ENCODE measurements at places on chromosomes 16 and 17. TPM values are rescaled to one million over a fixed set of nuclear protein-coding genes. Genes with fewer than 3 reads are reported as not detected.

GRCh38 chr16:87698676-87699199 is 67.0 kb downstream of the KLHDC4 start:
- no peak for DNase-seq

- DNase-seq = no peak
These were observed 20.7 kb upstream of the BCAR1 start for GRCh38 chr16:75272097-75272551.

GRCh38 chr16:29745853-29746345 is at the start of gene C16orf54:
TSS of gene C16orf54 (minus strand) at chr16:29745990. CDS start at chr16:29744951, 1,039 bp downstream.
- DNase-seq = peak; percentile 67

Gene SNRNP25
- total RNA-seq = 47.1 TPM

- no peak for DNase-seq
These were observed 164.4 kb upstream of the CIBAR2 start for GRCh38 chr16:85276721-85277120.

DNA sequence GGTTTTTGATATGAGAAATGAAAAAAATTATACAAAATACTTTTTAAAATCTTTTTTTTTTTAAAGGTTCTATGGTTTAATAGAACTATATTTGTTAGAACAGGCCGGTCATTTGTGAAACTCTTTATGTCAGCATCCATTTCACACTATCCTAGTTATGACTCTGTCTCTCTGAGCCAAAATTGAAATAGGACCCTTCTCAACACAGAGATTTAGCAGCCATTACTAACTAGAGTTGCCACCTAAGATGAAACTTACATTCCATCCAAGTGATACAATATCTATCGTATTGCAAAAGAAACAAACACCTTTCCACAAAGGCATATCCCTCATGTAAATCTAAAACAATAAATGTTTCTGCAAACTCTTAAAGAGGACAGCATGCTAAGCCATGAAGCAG is 249.8 kb downstream of the CDH11 start:
- DNase-seq = no peak

- DNase-seq = no peak
These were observed 3.3 kb upstream of the HEXIM1 start for GRCh38 chr17:45145035-45145389.

Gene PERCC1
- not detected for total RNA-seq

DNA sequence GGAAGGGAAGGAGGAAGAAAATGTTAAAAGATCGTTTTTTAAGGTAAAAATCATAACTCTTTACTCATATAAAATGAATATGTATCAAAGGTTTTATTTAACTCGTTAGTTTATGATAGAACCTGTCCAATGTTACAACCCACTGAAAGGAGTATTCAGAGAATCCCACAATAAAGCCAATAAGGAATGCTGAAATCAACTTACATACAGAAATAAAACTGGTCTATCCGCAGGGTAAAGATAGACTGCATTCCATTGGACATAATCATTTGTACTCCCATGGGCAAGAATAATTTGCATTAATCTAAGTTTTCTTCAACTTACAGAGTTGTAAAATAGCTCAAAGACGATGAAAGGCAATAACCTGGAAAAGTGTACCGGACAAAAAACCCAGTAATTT is 17.9 kb upstream of the BEAN1 start:
- DNase-seq = no peak

GRCh38 chr16:56102906-56103305 is 88.4 kb upstream of the GNAO1 start:
- no peak for DNase-seq

DNA sequence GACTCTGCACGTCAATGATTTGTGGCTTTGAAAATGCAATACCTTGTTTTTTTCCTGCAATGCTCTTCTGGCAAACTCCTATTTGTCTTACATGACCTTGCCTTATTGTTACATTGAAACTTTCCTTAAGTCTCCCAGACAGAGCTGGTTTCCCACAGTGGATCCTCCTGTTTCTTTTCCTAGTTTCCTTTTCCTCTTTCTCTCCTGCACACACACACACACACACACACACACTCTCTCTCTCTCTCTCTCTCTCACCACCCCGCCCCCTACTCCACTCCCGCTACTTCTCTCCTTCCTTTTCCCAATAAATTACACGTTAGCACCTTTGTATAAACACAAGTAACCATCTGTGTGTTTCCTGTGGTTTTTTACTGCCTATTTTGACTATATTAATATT is 2.3 kb downstream of the ORC6 start:
- no peak for DNase-seq

- DNase-seq = no peak
These were observed 20.7 kb downstream of the PIK3R6 start for GRCh38 chr17:8846768-8847211.

GRCh38 chr17:75366432-75366831 is 39.0 kb downstream of the GRB2 start:
- no peak for DNase-seq

Gene TPSAB1
- 2.6 TPM for total RNA-seq

Gene CHMP6
- total RNA-seq = 12.9 TPM

DNA sequence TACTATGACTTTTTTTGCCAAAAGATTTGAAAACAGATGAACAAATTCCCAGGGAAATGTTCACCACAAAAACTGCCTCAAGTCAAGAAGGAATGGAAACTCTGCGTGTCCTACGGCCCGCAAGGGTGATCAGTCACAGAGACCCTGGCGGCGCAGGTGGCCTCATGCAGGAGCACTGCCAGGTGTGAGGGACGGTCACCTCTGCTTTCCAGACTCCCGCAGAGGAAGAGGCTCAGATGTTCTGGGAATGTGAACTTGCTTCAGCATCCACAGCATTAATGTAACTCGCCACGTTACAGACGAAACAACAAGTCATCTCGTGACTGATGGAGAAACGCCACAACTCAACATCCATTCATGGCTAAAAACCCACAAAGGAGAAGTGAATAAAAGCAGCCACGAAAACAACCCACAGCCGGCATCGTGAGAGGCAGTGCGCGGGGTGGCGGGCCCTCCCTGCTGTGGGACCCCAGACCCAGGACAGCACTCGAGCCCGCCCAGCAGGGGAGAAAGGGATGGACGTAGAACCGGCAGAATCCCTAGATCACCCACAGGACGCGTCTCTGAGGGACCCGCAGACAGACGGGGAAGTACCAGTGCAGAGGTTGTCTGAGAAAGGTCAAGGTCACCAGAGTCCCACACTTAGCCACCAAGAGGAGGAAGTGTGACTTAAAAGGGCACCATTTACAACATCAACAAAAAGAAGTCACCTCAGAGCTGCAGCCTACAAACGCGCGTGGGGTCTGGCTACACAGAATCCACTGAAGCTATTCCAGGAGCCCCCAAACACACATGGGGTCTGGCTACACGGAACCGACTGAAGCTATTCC is 76.9 kb upstream of the GNG13 start:
- DNase-seq = no peak

- DNase-seq = no peak
These were observed 5.0 kb upstream of the MYL4 start for GRCh38 chr17:47203984-47204721.

DNA sequence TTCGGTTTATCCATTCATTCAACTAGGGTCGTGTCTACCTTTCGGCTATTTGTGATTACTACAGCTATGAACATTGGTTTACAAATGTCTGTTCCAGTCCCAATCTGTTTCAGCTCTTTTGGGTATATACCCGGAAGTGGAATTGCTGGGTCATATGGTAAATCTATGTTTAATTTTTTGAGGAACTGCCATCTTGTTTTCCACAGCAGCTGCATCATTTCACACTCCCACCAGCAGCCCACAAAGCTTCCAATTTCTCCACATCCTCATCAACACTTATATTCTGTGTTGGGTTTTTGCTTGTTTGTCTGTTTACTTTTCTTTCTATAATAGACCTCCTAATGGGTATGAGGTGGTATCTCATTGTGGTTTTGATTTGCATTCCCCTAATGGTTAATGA is 48.7 kb upstream of the GINS3 start:
- DNase-seq = no peak

- no peak for DNase-seq
These were observed 265.3 kb downstream of the SEC14L1 start for GRCh38 chr17:77405867-77406732.

GRCh38 chr16:77387815-77388209 is 47.0 kb downstream of the ADAMTS18 start:
- no peak for DNase-seq

Gene SARM1
- total RNA-seq = 7.7 TPM

DNA sequence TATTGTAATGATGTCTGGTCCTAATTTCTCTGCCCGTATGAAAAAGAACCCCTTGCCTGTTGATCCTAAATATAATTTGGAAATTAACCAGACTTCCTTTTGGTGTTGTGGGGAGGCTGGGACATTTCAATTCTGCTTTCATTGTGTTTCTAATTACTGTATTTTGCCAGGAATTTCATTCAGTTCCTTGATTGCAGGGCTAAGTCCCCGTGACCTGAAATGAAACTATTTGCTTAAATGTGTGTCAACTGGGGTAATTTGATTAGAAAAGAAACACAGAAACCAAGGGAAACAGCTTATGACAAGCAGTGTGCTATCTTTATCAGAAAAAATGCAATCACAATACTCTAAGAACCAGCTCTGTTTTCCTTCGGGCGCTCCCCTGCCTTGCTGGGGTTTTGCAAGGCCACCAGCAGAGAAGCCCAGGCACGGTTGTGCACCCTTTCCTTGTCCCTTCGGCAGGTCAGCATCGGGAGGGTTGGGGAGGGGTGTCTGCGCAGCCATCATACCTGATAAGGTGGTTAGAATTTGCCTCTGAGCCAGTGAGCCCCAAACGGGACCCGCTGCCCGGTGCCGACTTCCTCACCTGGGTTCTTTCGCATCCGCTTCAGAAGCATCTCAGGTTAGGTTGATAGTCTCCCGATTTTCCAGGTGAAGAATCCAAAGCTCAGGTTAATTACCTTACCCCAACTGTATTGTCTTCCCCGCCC is 19.4 kb downstream of the KLHL36 start:
- DNase-seq = no peak

Gene KRTAP4-5
- total RNA-seq = not detected

Gene OTOP2
- not detected for total RNA-seq

DNA sequence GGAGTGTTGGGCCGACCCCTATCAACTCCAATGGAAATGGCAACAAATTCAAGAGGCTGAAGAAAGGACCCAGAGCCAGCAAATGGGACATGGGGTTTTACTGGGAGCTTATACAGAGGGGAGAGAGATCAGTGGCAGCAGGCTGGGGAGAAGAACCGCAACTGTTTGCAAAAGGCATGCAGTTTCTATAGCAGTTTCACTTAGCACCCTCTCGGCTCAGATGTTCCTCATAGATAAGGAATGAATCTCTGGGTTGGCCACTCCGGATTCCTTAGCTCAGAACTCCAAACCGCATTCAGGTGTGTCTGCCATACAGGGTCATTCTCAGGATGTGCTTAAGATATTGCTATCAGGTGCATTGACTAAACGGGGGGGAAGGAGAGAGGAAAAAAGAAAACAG is 71.1 kb upstream of the RPL38 start:
- no peak for DNase-seq

Gene RTN4RL1
- total RNA-seq = 5.0 TPM

DNA sequence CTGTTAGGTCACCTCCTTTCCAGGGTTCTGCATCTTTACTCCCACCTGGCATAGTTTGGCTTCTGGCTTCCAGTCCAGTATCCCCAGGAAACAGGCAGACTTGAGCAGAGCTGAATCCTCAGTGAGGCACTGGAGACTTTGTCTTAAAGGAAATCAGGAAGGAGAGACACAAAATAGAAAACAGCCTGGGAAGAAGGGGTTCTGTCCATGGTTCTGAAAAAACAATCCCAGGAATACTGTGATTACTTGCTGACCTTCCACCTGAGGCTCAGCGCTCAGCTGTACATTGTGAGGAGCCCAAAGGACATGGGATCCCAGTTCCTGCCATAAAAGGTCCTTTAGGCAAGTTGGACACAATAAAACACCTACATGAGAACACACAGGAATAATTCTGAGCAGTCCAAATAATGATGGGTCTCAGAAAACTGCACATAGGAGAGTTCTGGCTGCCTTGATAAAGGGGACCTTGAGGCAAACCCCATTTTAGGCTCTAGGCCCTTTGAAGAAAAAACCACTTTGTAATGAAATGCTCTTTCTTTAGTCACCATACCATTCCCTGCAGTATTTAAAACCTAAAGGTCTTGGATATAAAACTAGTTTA is 81.4 kb upstream of the CRHR1 start:
- no peak for DNase-seq

DNA sequence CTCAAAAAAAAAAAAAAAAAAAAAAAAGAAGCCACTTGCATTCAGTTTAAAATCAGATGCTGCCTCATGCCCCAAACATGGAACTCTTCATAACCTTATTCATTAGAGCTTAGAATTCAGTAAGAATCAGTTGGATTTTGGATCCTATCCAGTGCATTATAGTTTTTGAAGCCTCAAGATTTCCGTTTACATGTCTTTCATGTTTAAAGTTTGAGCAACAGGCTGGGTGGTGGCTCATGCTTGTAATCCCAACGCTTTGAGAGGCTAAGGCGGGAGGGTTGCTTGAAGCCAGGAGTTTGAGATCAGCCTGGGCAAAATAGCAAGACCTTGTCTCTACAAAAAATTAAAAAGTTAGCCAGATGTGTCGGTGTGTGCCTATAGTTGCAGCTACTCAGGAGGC is 55.0 kb downstream of the SNTB2 start:
- DNase-seq = no peak

Gene SCNN1G
- total RNA-seq = not detected

DNA sequence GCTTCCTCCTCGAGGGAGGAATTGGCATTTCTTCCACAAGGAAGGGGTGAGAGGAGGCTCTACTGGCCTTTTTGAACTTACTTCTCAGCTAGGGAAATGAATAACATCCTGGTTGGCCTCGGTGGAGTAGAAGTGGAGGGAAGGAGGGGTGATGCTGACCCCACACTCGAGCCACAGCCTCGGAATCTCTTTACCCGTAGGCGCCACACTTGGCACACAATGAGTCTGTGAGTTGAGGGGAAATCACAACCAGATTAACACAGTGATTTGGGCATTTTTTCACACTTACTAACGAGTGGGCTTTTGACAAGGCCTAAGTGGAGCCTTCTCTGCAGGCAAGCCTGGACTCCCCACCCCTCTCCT is 47.3 kb upstream of the TBX2 start:
- no peak for DNase-seq

DNA sequence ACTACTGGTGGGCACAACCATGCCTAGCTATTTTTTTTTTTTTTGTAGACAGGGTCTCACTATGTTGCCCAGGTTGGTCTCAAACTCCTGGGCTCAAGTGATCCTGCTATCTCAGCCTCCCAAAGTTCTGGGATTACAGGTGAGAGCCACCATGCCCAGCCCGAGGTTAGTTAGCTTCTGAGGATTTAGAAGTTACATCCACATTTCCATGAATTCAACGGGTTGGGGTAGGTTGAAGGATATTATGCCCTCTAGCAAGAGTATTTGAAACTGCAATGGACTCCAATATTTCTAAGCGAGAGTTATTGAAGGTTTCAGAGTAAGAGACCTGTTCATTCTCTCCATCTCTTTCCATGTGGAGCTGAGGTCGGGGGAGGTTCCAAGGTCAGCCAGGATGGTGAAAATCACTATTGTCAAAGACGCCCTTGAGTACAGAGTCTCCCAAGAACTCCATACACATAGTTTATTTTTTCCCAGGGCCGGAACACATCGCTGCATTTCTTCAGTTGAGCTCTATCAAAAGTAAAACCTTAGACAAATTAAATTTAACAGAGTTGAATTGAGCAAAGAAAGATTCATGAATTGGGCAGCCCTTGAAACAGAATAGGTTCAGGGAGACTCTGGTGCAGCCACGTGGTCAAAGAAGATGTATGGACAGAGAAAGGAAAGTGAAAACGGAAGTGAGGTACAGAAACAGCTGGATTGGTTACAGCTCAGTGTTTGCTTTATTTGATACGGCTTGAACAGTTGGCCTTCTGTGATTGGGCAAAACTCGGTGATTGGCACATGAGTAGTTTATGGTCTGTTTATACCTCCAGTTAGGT is 19.0 kb upstream of the ITPRIPL2 start:
- no peak for DNase-seq

Measured in right atrium auricular region (tissue), 2 donors.